ENCODE measurements at places on chromosomes 3 and 15.

DNA sequence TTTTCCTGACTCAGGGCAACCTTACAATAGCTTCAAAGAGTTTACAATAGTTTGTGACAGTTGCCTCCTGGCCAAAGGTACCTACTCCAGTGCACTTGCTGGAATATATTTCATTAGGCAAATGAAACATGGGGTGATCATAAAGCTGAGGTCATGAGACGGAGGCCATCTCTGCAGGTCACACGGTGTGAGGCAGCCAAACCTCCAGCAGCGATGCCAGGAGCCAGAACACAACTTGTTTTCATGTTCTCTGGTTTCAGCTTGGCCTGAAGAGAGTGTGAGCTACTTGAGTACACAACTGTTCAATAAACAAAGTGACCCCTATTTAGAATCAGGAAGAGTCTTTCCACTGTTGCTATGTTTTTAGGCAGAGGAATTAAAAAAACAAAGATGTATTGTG is 42.7 kb upstream of the PYGO1 start:
- DNase-seq, result no peak

DNA sequence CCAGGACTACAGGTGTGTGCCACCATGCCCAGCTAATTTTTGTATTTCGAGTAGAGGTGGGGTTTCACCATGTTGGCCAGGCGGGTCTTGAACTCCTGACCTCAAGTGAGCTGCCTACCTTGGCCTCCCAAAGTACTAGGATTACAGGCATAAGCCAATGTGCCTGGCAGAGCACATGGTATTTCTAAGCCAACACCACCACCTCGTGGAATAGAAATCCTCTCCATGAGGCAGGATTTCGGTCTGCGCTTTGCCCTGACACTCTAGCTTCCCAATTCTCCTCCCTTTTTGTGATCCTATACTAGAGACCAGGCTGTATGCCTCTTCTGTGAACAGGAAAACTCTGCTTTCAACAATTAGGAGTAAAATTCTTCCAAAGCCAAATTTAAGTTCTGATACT is 372.2 kb downstream of the VGLL3 start:
- no peak for DNase-seq

GRCh38 chr15:62026487-62027262 is 33.6 kb downstream of the VPS13C start:
- DNase-seq, result no peak

DNA sequence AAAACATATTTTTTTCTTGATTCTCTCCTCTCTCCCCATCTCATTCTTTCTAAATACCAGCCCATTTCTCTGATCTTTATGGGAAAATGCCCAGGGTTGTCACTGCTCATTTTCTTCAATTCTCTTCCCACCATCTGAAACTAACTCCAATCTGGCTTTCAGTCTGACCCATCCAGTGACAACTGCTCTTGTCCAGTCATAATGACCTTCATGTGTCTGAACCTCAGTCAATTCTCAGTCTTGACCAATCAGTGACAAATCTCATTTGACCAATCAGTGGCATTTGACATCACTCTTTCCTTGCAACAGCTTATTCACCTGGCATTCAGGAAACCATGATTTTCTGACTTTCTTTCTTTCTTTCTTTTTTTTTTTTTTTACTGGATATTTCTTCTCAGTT is 15.1 kb downstream of the VEPH1 start:
- no peak for DNase-seq

DNA sequence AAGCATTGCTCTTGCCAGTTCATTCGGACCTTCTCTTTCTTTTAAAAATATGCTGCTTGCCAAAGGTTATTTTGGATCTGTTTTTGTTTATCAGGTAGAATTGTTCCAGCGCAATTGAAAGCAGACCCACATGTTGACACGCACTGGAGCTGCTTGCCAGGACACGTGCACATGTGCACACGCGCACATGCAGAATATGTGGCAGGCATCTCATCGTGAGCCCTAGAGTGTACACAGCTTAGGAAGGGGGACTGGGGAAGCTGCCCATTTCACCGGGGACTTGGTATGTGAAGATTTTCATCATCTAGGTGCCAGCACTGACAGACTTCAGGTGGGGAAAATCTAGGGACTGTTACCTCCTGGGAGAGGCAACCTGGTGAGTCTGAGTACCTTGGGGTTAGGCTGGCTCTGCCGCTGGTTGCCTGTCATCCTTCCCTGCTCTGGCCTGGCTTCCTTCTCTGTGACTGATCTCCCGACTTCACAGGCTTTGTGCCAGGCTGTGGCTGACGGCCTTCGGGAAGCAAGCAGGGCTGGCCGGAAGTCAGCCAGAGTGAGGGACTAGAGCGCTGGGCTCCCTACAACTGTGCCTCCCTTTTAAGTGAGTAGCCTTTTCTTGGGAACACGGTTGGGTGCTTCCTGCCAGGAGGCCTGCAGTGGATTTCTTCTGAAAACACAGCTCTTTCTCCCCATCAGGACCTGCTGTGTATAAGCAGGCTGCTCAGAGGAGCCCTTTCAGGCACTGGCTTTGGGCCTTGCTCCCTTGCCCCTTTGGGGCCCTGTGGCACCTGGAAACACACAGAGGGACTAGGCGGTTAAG is 129.3 kb downstream of the EEFSEC start:
- DNase-seq, result no peak

- no peak for DNase-seq
Measured at GRCh38 chr3:13536832-13537231, 12.1 kb upstream of the FBLN2 start.

Data from stimulated activated CD8-positive, alpha-beta memory T cell treated with anti-CD3 and anti-CD28 coated beads, Interleukin-2, amount 100 ng/mL, for 48 hours (primary cell).